ENCODE measurements at places on chromosomes 2 and 18.

DNA sequence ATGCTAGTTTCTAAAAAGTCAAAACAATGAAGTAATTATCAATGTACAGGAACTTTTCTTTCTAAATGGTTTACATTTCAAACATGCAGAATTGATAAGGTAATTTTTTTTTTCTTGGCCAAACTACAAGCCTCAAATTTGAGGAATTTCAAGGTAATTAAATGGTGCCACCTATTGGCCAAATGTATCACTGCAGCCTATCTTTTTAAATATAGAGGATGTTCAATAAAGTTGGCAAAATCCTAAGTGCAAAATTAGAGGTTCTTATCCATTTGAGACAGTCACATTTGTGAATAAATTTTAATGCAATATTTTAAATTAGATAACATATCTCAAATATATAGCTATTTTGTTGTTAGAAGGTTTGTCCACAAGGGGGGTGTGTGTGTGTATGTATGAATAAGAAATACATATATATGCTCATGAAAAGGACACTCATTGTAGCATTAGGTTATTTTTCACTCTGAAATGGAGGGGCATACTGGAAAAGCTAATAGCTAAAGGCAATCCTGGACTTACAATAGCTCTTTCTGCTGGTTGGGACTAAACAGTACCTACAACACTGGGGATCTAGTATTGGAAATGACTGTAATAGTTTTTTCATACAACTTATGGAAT lies 26.2 kb downstream of the MMADHC start:
- no peak for DNase-seq

- DNase-seq: no peak
These were observed 75.3 kb downstream of the REV1 start for GRCh38 chr2:99414566-99414965.

DNA sequence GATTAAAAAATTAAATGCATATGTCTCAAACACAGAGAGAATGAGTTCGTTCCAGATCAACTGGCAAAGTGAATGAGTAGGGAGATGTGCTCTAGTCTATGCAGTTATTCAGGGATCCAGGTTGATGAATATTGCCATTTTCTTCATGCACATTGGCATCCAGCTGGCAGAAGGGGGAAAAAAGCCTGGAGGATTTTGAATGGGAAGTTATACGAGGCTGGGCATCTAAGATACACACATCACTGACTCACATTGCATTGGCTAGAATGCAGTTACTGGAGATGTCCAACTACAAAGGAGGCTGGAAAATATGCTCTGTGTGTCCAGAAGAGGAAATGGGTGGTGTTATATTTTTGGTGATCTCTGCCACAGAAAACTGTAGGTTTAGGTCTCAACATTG lies 270.9 kb upstream of the FIGN start:
- no peak for DNase-seq

GRCh38 chr18:79911344-79912270 lies 39.8 kb downstream of the SLC66A2 start:
- no peak for DNase-seq

DNA sequence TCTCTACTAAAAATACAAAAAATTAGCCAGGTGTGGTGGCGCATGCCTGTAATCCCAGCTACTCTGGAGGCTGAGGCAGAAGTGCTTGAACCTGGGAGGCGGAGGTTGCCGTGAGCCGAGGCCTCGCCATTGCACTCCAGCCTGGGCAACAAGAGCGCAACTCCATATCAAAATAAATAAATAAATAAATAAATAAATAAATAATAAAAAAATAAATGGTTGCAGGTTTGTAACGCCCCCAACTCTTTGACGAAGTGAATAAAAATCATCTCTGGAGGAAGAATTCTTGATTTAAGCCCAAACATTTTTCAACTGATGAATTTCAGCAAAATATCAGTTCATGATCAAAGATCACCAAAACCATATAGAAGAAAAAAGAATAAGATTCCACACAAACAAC lies 13.3 kb upstream of the CNRIP1 start:
- DNase-seq: no peak

DNA sequence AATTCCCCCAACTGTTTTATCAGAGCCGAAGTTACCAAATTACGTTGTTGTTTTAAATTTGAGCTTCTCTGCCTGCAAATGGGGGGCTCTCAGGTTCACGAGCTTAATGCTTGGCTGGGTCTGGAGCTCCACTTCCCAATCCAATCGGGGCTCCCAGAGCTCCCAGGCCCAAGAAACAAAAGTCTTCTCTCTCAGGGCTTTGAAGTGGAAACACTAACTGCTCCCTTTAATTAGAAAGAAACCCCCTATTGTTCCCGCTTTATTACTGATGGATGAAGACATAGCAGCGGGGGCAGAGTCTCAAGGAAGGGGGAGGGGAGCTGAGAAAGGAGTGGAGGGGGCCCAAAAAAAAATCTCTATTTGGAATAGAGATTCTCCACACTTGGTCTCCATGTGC lies 15.6 kb upstream of the PKDCC start:
- no peak for DNase-seq

All from right renal pelvis (tissue), 4 donors.